Hematopoietic multipotent progenitor cell (in vitro differentiated cells): ENCODE measurements at places on chromosomes 2 and 18.

- DNase-seq, result no peak
Measured at GRCh38 chr18:23929362-23929930, 85.1 kb upstream of the TTC39C start.

DNA sequence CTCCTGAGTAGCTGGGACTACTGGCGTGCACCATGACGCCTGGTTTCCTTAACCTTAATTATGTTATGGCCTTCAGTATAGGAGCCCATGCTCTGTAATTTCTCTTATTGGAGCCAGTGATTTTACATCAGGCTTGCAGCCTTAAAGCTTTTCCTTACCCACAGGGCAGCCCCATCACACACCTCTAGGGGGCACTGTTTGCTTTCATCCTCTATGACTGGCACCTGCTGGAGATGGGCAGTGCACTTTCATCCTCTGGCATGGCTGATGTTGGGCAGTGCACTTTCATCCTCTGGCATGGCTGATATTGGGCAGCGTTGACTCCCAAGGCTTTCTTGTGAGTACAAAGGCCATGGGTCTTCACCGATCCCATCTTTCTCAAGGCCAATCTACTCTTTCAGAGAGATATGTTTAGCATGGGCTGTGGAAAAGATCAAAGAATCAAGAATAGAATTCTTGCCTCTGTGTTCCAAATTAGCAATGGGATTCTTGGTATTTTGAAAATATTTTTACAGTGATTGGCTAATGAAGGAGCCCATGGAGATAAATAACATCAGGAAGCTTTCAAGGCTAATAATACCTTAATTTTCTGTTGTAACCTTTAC is 80.7 kb upstream of the MEX3C start:
- DNase-seq, result peak; percentile 62

GRCh38 chr2:232415736-232416520 is 9.3 kb downstream of the ALPG start:
- DNase-seq, result no peak

- DNase-seq, result no peak
Measured at GRCh38 chr2:20173496-20174402, 51.2 kb downstream of the SDC1 start.

DNA sequence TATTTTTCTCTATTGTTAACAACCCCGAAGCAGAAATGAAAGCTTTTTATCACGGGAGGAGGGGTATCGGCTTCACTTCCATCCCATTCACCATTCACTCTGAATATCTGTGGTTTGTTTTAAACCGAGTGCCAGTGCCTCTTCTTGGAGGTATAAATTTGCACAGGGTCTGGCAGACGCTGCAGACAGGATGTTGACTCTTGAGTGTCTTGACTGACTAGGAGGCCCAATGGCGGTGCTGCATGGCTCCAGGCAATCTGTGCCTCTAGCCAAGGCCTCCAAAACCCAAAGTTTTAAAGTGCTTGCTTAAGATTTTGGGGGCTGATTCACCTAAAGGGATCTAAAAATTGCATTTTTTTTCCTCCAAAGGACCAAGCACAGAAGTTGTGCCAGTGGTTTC is 183.8 kb downstream of the LTBP1 start:
- DNase-seq, result no peak

DNA sequence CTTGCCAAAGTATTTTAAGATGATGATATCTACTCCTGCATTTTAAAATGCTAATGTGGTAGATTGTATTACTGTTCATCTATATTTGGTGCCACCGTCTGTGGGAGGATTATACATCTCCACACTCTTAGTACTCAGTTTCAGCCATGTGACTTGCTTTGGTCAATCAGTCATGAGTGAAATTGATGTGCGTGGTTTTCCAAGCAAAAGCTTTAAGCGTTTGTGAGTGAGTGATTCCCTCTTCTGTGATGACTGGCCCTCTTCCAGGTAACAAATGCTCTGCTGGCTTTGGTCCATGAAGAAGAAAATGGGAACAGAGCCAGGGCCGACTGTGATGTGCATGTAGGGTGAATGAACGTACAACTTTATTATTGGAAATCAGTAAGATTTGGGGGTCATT is 330.4 kb downstream of the LPIN1 start:
- no peak for DNase-seq

DNA sequence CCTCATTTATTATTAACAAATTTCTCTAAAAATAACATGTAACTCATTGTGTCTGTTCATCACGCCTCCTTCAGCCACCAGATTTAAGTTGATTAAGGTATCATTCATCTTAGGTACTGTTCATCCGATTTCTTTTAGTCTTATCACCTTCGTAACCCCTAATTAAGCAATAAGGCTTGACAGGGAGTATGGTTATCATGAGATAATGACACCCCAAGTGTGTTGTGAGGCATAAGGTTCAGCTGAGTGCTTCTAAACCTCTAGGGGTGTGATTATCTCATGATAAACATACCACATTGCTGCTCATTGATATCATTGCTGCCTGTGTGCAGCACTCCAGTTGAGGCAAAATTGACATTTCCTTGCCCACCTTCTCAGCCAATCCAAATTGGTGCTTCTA is 158.9 kb upstream of the BOD1L2 start:
- no peak for DNase-seq
